ENCODE measurements at places on chromosomes 16 and 17.

GRCh38 chr16:66205287-66206231 is 160.9 kb upstream of the CDH5 start:
- DNase-seq: no peak

GRCh38 chr17:45318561-45319230 is 1.9 kb upstream of the MAP3K14 start:
- no peak for DNase-seq

DNA sequence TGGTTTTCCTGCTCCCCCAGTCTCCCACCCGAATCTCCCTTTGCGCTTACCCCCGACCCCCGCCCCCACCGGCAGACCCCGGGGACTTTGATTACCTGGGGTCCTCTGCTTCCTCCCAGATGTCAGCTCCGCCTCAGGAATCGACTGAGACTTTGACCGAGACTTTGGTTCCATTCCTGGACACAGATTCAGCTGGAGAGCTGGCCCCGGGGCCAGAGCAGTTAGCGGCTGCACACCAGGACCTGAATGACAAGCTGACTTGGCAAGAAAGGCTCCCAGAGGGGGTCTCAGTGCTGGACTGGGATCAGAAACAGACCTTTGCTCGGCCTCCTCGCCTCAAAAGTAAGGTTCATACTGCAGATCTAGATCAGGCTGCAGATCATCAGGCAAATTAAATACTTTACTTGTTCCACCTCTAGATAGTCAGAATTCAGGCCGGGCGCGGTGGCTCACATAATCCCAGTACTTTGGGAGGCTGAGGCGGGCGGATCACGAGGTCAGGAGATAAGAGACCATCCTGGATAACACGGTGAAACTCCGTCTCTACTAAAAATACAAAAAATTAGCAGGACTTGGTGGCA is 60.3 kb upstream of the FBXO47 start:
- no peak for DNase-seq

- no peak for DNase-seq
These were observed 46.0 kb downstream of the SLC7A5 start for GRCh38 chr16:87823181-87823929.

- DNase-seq: no peak
These were observed 72.7 kb downstream of the NT5M start for GRCh38 chr17:17375841-17376240.

DNA sequence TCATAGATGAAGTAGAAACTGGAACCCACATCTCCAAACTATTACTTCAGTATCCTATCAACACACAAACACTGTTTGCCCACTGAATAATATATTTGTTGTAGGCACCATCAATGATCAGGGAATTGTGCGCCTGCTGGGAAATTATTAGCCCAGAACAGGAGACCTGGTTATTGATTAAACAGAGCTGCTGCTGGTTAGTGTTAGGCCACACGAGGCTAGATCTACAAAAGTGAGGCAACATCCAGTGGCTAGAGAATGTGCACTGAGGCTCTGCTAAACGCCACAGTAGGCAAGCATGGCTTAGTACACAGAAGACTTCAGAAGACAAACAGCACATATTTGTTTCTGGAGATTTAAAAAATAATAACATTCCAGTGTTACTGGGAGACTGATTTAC is 11.0 kb downstream of the ABHD15 start:
- DNase-seq: no peak

DNA sequence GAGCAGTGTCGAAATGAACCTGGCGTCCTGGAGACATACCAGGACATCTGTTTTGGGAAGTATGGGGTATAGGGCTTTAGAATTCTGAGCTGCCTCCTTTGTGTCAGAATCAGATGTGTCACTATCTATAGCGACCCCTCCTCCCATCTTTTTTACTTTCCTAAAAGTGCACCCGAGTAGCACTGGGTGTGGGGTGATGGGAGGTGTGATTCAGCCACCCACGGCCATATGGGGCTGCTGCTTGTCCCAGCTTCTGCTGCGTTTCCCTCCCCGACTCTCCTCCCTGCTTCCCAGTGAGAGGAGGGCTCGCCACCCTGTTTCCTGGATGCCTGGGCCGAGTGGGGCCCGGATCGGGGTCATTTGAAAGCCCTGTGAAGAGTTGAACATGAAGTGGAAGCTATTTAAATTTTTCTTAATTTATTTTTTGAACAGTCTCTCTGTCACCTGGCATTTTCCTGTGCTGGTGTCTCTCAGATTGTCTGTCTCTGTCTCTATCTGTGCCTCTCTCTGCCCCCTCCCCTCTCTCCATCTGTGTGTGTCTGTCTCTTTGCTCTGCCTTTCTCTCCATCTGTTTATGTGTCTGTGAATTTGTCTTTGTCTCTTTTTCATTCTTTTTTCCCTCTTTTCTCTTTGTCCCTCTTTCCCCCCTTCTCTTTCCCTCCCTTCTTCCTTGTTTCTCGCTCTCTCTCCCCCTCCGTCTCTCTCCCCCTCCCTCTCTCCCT is 638.8 kb upstream of the EEF2KMT start:
- no peak for DNase-seq

DNA sequence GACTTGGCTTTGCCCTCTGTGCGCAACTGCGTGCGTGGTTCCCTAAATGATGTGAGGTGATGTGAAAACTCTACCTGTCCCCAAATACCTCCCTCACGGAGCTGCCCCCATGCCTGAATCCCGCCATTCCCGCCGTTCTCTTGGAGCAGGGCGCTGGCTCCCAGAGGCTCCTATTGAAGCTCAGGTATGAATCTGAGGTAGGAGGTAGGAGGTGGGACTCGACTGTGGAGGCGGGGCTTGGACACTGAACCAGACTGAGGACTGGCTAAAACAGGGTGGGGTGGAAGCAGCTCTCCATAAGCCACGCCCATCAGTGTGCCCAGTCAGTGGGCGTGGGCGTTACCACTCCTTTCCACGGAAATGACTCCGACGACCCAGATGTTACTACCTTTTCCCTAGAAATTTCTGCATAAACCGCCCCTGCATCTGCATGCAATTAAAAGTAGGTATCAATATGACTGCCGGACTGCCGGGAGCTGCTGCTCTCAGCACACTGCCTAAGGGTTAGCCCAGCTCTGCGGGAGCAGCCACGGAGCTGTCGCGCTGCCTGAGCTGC is 41.0 kb downstream of the FOXL1 start:
- no peak for DNase-seq

DNA sequence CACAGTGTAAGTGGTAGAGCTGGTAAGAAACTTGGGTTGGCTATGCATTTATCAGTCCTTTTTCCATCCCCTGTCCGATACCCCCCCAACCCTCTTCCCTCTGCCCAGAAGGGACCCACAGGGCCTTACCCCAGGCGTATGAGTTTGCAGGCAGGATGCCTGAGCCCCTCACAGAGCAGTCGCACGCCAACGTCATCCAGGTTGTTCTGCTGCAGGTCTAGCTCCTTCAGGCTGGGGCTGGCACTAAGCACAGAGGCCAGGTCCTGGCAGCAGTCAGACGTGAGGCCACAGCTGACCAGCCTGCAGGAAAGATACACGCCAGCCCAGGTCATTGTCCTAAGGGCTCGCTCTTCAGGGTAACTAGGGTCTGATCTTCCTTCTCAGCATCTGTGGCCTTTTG is 45.0 kb downstream of the NLRP1 start:
- no peak for DNase-seq

DNA sequence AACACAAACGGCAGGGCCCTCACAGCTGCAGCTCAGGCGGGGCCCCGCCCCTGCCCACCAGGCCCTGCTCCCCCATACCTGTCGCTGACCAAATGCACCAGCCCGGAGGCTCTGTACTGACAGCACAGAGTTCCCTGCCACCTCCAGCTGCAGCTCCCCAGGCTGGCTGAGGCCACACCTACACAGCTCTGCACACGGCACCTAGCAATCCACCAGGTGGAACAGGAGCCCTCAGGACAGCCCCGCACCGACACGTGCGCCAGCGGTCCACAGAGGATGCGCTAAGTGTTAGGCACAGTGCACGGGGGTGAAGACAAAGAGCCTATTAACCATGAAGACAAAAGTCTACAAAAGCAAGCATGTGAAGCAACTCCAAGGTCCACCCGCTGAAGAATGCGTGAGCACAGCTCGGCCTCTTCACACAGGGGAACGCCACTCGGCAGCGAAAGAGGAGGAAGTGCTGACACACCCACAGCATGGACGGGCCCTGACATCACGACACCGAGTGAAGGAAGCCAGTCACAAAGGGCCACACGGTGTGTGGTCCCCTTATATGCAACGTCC is 5.4 kb downstream of the ZCCHC14 start:
- no peak for DNase-seq

- DNase-seq: no peak
These were observed 11.7 kb downstream of the CMTM3 start for GRCh38 chr16:66616169-66616568.

All from NCI-H1048 (cell line).